ENCODE measurements at places on chromosomes 2 and 18.

GRCh38 chr2:27667446-27667845, 3.8 kb downstream of the SLC4A1AP start:
- DNase-seq = no peak

- no peak for DNase-seq
Observed at GRCh38 chr18:25895518-25895917, 194.9 kb downstream of the SS18 start.

GRCh38 chr2:209970271-209970670, 32.2 kb upstream of the RPE start:
- no peak for DNase-seq

- no peak for DNase-seq
Observed at GRCh38 chr2:47072728-47073191, 82.3 kb downstream of the STPG4 start.

GRCh38 chr2:22478329-22478728, 906.6 kb upstream of the KLHL29 start:
- DNase-seq = no peak

- DNase-seq = no peak
Observed at GRCh38 chr2:150133623-150134022, 353.8 kb downstream of the RND3 start.

DNA sequence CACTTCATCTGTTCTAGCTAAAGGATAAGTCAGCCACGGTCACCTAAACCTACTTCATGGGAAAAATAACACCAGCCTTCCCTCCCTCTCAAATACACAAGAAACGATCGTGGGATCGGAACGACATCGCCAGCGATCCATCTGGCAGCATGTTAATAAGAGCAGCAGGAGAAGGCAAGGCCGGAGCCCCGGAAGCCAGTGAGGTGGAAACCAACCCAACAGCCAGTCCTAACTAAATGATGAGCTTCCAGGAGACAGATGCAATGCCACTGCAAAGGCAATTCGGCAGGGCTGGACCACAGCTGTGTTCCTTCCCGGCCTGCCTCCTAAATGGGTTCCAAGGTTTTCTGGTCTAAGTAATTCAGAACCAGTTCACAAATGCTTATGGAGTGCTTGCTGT, 117.5 kb downstream of the TMEM163 start:
- DNase-seq = no peak

GRCh38 chr2:117661619-117662018, 152.9 kb upstream of the DDX18 start:
- DNase-seq = no peak

DNA sequence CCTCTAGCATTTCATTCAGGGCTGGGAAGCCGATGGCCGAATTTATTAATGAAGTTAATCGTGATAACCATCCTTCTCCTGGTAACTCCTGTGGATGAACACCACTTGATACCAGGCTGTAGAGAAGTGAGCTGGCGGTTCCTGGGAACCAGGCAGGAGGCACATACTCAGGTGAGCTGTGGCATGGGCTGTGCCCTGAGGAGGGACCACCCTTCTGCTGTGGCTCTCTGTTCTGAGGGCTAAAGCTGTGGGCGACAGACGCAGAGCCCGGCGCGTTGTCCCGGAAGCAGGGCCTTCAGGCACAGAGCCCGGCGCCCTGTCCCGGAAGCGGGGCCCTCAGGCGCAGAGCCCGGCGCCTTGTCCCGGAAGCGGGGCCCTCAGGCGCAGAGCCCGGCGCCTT, 462.3 kb upstream of the SALL3 start:
- DNase-seq = no peak

DNA sequence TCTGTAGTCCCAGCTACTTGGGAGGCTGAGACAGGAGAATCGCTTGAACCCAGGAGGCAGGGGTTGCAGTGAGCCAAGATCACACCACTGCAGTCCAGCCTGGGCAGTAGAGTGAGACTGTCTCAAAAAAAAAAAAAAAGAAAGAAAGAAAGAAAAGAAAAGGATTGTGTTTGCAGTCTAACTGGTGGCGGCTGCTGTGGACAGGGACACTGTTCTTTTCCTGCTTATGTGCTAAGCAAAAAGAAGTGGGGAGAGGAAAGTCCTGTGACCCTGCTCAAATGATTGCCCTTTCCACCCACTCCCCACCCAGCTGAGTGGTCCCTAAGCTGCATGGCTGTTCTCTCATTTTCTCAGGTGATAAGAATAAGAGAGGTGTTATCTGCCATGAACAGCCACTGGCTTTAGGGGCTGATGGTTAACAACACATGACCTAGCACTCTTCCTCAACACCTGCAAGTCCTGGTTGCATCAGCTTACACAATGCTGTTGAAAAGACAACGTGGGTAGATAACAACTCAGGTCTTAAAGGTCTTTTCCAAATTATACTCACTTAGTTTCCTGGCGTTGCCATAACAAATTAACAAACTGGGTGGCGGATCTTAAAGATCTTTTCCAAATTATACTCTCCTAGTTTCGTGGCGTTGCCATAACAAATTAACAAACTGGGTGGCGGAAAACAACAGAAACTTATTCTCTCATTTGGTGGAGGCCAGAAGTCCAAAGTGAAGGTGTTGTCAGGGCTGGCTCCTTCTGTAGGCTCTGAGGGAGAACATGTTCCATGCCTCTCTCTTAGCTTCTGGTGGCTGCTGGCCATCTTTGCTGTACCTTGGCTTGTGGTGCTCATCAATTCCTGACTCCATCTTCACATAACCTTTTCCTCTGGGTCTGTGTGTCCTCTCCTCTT, 90.3 kb upstream of the RTN4 start:
- DNase-seq = no peak

- peak; percentile 46 for DNase-seq
Observed at GRCh38 chr18:48928787-48929186, 22.0 kb downstream of the SMAD7 start.

DNA sequence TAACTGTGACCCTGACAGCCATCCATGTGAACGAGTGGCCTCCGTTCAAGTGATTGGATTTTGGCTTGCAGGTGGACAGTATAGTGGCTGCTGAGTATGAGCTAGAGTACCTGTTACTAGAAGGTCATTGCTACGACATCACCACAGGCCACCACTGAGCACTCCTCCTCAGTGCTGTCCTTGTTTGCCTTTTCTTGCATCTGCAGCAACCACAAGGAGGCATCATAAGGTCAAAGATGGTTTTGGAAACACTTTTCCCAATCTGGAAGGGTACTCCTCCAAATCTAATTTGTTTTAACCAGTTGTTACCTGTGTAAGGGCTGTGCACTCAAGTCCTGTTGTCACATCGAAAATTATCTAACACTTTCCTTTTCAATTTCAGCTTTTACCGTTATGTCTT, 81.2 kb downstream of the UGGT1 start:
- no peak for DNase-seq

DNA sequence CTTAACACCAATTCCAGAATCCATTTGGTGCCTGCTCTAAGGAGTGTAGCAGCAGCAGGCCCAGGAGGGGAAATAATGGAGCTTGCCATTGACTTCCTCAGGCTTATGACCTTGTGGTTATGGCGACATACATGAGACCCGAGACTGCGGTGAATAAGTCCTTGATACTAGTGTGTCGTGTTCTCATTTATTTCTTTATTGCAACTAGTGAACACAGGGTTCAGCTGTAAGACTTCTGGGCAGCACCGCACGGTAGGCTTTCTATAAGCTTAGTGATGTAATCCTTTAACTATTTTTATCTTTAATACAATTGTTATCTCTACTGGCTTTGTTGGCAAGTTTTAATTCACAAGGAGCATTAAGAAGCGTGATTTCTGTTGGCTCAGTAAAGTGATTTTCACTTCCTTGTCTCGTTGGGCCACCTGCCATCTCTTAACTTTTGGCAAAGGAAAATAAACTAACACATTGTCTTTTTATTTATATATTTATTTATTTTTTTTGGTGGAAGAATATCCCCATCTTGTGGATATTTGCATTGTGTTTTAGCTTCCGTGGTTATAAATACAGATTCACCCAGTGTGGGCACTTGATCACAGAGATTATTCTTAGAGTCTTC, 139.8 kb downstream of the LTBP1 start:
- no peak for DNase-seq

DNA sequence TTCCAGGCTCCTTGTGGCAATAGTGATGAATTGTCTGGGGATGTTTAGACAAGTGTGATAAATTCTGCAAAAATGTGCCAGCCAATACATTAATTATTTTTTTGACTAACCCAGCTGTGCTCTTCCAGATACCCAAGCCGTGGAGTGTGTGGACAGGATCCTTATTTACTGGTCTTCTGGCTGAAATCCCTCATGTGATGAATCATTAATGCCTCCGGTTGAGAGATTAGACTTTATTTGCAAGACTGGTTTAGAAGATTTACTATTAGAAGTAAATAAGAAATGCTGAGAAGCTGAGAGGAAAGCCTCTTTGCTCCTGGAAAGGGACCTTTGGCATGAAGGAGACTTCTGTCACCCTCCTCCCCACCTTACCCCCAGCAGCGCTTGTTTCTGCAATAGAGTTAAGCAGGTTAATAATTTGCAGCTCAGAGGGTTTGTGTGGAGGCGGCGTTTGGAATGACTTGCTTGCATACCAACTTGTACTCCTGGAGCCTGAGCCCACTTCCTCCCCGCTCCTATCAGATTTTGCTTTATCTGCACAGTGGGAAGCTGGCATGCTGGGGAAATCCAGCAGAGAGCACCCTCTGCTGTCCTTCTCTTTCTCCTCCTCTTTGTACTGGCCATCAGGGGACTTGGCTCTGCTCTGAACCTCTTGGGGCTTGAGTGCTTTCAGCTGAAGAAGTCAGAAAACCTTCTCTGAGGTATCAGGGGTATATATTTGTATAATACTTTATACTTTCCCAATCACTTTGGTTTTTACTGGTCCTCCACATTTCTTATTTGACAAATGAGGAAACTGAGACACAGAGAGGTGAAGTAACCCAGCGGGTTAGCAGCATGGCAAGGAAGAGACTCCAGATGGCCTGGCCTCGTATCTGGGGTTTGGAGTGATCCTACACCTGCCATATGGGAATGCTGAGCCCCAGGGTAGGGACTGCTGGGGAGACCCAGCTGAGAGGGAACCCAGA, 16.3 kb downstream of the SLC3A1 start:
- DNase-seq = no peak

- DNase-seq = no peak
Observed at GRCh38 chr2:150178591-150178990, 308.9 kb downstream of the RND3 start.

DNA sequence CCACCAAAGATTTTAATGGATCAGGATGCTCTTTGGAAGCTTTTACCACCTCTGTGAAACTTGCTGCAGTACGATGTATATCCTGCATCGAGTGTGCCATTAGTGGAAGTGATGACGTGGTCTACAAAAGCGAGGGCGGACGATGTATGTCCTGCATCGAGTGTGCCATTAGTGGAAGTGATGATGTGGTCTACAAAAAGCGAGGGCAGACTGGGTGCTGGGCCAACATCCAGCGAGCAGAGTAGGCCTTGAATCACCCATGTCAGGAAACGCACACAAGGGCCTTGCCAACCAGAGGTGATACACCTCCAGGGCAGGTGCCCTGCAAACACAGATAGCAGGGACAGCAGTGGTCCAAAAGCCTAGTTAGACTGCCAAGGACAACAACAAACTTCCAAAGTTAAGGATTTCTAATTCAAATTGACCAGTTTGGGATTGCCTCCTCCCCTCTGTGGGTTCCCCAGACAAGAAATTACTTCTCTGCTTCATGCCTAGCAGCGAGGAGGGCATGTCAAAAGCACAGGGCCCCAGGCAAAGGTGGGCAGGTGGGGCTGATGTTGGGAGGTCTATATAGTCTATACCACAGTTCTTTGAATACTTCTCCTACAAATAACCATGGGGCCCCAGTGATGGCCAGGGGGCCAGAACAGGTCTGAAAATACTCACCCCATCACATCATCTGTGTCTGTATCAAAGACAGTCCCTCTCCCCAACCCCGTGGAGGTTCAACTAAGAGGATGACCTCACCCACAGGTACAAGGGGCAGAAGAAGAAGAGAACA, 70.2 kb downstream of the ADD2 start:
- no peak for DNase-seq

GRCh38 chr2:179020156-179020750, 29.7 kb downstream of the CCDC141 start:
- no peak for DNase-seq

DNA sequence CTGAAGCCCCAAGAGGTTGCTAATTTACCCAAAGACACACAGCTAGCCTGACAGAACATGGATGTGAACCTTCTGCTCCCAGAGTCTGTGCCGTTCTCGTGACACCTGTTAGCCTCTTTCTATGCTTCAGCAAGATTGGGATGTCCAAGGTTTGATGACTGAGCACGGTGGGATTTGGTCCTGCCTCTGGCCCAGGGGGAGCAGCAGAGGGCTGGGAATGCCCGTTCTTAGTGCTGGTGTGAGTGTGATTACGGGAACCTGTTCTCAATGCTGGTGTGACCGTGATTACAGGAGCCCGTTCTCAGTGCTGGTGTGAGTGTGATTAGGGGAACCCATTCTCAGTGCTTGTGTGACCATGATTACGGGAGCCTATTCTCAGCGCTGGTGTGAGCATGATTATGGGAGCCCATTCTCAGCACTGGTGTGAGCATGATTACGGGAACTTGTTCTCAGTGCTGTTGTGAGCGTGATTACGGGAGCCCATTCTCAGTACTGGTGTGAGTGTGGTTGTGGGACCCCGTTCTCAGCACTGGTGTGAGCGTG, 67.3 kb upstream of the SNTG2 start:
- DNase-seq = no peak

- DNase-seq = no peak
Observed at GRCh38 chr2:239876271-239876947, 148.7 kb downstream of the NDUFA10 start.

DNA sequence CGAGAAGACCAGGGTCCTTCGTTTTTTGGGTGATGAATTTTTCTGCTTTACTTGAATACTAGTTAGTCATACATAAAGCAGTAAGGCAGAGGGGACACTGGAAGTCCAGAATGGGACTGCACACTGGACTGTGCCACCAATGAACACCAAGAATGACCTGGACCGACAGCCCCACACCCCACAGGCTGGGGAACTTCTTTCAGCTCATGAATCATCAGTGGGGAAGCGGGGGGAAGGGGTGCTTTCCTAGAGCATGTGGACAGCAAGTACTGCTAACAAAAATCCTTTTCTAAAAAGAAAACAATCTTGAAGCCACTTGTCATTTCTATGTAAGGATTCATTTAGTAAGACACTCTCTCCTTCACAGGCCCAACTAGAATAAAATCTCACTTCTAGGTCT, 86.0 kb downstream of the DTNB start:
- DNase-seq = no peak

GRCh38 chr18:32042337-32042736, 23.7 kb downstream of the RNF125 start:
- DNase-seq = no peak

- no peak for DNase-seq
Observed at GRCh38 chr2:151344906-151345305, 12.5 kb upstream of the TNFAIP6 start.

- no peak for DNase-seq
Observed at GRCh38 chr2:183125659-183126341, 1.6 kb downstream of the NUP35 start.

GRCh38 chr18:24065906-24066305, 51.4 kb downstream of the TTC39C start:
- no peak for DNase-seq
